ENCODE measurements at places on chromosomes 7 and 10. TPM values are rescaled to one million over a fixed set of nuclear protein-coding genes. Genes with fewer than 3 reads are reported as not detected.

- DNase-seq, result peak; percentile 42
These were observed 391.0 kb downstream of the SUGCT start for GRCh38 chr7:40525764-40526163.

GRCh38 chr7:142438923-142439515, 181.2 kb upstream of the PRSS58 start:
- DNase-seq, result peak; percentile 29

GRCh38 chr10:9075420-9075819, 1020.9 kb downstream of the GATA3 start:
- DNase-seq, result peak; percentile 0

- DNase-seq, result peak; percentile 12
These were observed 66.8 kb upstream of the SEPHS1 start for GRCh38 chr10:13414855-13415254.

- peak; percentile 23 for DNase-seq
These were observed 622 bp downstream of the WNT16 start for GRCh38 chr7:121329191-121330052.

DNA sequence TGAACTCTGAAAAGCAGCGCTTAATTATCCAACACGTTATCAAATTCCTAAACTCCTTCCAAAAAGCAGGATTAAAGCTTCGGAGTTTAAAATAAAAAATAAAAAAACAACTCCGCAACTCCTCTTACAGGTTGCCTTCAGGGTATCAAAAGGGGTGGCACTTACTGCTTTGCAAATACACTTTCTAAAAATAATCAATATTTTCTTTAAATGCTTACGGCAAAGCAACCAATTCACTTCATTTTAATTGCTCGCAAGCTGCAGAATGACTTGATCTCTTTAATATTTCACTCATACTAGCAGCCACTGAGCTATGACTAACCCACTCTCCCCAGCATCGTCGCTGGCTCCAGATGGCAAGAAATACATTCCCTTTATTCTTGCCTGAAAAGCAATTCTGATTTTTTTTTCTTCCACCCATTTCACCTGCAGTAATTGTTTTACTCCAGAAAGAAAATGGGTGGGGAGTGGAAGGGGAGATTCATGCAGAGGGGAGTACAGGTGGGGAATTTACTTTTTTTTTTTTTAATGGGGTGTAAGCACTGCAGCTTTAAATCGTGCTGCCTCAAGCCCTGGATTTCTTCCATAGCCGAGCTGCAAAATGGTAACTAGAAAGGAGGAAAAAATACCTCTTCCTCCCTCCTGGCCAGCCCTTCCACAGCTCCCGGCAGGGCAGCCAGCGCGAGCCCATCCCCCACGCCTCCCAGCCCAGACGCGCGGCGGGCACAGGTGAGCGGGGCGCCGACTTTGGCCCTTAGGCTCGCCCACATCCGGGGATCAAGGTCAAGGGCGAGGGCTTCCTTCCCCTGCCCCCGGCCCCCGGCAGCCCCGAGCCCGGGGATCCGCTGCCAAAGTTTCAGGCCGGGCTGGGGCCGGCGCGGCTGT, 54.2 kb upstream of the FHIP2A start:
- peak; percentile 74 for DNase-seq

Gene FAM25G
- not detected for total RNA-seq

Gene SPDYE2B
- not detected for total RNA-seq

Gene TNRC18
- 32.1 TPM for total RNA-seq

Gene ODAD2
- total RNA-seq, result 1.5 TPM

Measured in fibroblast of lung (primary cell).